Right renal cortex interstitium (tissue), 3 donors: ENCODE measurements at places on chromosomes 6 and 20. TPM values are rescaled to one million over a fixed set of nuclear protein-coding genes. Genes with fewer than 3 reads are reported as not detected.

Gene MCCD1
- polyA plus RNA-seq: 17.7 TPM

- DNase-seq: no peak
These were observed 46.3 kb downstream of the GABRR2 start for GRCh38 chr6:89268776-89269175.

Gene TRIM10
- 0.47 TPM for polyA plus RNA-seq

DNA sequence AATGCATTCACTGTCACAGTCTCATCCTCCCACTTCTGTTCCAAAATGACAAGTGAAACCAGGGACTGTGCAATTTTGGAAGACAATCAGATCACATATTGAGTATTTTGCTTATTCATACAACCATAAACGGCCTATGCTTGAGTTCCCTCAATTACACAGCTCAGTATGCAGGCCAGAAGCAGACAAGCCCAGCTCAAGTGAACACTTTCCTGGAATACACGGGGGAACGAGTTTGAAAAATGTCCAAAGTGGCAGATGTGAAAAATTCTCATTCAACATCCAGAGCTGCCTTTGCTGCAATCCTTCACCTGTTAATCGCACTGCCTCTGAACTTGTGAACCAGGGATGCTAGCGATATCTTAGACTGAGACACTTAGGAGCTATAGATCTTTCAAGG is 190.2 kb downstream of the COL9A1 start:
- no peak for DNase-seq

Gene DLL1
- polyA plus RNA-seq: 7.2 TPM

Gene SLC32A1
- 1.4 TPM for polyA plus RNA-seq

GRCh38 chr6:142761756-142762155 is 183.2 kb downstream of the HIVEP2 start:
- no peak for DNase-seq

DNA sequence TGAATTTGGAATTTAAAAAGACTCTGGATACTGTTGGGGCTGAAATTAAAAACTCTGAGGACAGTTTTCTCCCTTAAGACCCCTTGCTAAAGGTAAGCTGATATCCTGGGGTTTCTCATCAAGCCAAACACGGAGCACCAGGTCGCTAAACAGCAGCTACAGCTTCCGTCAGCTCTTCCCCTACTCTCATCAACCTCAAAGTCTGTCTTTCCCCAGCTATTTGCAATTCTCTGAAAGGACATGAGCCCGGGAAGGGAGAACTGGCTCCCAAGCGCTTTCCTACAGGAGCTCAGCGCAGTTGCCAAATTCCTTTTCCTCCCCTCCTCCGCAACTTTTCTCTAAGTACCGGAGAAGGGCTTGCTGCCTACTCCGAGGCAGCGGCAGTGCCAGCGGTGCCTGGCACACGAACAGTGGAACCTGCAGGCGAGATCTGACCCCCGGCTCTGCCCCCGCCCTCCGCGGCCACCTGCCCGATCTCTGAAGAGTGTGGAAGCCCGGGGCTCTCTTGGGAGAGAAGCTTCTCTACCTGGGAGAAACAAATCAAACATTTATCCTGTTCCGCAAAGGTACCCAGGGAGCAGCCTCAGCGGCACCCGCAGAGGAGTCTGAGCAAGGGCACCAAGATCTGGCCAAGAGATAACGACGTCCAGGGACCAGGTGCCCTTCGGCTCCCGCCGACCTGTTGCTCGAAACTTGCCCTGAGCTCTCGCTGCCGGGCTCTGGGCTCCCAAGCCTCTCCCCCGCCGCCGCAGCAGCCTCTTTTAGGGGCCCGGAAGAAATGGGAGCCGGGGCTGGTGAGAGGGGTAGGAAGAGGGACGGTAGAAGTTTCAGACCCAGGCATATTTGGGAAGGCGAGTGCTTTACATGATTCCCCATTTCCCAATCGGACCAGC is 2.2 kb downstream of the CBLN4 start:
- DNase-seq: no peak

DNA sequence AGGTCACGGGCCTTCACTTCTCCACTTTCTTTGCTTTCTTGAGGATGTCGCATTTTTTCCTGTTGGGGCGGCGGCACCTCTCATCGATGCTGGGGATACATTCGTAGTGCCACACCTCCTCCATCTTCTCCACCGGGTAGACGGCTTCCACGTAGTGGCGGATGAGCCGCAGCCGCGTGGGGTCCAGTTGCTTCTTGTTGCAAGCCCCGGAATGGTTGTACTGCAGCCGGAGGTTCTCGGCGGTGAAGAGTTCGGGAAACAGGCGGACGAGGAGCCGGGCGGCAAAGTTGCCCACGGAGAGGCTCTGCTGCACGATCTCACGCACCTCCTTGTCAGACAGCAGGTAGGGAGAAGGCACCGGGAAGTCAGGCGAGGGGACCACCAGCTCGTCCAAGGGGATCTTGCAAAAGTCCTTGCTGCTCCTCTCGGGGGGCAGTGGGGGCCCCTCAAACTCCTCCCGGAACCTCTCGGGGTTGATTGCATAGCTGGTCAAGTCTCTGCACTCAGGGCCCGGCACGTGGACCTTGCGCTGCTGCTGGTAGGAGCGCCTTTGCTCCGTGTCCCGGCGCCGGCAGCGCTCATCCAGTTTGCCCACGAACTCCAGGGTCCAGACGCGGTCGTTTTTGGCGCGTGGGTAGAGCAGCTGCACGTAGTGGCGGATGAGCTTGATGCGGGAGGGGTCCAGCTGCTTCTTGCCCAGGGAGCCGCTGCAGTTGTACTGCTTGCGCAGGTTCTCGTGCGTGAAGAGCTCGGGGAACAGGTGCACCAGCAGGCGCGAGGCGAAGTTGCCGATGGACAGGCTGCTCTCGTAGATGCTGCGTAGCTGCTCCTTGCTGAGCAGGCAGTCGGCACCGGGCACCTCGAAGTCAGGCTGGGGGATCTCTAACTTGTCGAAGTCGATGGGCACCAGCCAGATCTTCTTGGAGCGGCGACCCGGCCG is 41.0 kb downstream of the MTRES1 start:
- no peak for DNase-seq

DNA sequence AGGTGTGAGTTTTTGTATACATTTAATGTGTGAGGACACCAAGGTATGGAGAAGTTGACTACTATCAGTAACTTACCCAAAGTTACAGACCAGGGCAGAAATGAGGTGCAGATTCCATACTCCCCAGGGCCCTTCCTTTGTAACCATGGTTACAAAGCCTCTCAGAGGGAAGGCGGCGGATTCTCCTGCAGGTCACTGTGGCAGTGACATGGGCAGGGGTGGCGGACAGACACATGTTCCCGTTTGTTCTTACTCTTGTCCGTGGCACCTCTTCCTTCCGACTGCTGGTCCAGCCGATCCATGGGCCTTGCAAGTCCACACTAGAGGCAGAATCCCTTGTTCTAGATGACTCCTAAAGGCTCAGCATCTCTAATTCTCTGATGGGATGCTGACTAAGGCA is 43.0 kb downstream of the PDYN start:
- DNase-seq: no peak

Gene PROKR2
- polyA plus RNA-seq: not detected

GRCh38 chr20:59831916-59832270 is 101.5 kb downstream of the SYCP2 start:
- DNase-seq: no peak

DNA sequence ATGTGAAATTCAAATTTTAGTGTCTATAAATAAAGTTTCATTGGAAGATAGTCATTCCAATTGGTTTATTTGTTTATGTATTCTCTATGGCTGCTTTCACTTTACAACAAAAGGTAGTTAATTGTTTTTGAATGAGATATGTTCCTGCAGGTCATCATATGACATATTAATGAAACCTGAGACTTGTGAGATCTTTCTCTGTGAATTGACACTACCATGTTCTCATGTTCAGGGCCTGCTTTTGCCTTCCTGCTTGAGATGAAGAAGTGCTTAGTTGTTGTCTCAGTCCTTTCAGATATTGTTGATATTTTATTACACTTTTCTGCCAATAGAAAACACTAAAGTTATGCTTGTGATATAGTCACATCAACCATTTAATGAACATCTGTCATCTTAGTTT is 132.5 kb downstream of the UTRN start:
- no peak for DNase-seq

- no peak for DNase-seq
These were observed 58.4 kb downstream of the TMEM170B start for GRCh38 chr6:11595903-11596302.

- no peak for DNase-seq
These were observed 36.5 kb upstream of the RFPL4B start for GRCh38 chr6:112310439-112311125.

GRCh38 chr6:121711472-121711871 is 276.0 kb downstream of the GJA1 start:
- DNase-seq: no peak

GRCh38 chr6:112384511-112384910 is 37.4 kb downstream of the RFPL4B start:
- DNase-seq: no peak

Gene RPS6KA2
- 35.2 TPM for polyA plus RNA-seq

DNA sequence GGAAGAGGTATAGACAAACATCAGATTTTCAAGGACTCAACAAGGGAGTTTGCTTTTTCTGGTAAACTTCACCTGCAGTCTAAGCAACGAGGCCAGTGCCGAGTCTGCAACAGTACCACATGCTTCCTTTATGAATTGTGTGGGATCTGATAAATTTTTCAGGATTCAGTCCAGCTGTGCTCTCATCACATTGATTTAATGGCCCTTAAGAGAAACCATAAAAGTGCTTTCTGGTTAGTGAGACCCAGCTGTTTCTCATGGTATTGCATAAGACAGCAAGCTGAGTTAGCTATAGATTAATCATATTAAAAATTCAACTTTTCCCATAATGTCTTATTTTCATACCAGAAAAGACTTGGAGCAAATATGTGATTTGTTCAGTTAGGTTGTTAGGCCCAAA is 291.4 kb downstream of the CENPW start:
- no peak for DNase-seq

- no peak for DNase-seq
These were observed 308.8 kb upstream of the EPHA7 start for GRCh38 chr6:93728150-93728549.

Gene PLA2G7
- 2.9 TPM for polyA plus RNA-seq

- no peak for DNase-seq
These were observed 31.5 kb upstream of the EDN3 start for GRCh38 chr20:59268870-59269269.

- DNase-seq: no peak
These were observed 572.8 kb upstream of the BTBD3 start for GRCh38 chr20:11344939-11345338.
